Hematopoietic multipotent progenitor cell treated with erythropoietin and hydrocortisone succinate and interleukin-3 and kit ligand, for 15 days (in vitro differentiated cells): ENCODE measurements at places on chromosomes 16 and 17.

DNA sequence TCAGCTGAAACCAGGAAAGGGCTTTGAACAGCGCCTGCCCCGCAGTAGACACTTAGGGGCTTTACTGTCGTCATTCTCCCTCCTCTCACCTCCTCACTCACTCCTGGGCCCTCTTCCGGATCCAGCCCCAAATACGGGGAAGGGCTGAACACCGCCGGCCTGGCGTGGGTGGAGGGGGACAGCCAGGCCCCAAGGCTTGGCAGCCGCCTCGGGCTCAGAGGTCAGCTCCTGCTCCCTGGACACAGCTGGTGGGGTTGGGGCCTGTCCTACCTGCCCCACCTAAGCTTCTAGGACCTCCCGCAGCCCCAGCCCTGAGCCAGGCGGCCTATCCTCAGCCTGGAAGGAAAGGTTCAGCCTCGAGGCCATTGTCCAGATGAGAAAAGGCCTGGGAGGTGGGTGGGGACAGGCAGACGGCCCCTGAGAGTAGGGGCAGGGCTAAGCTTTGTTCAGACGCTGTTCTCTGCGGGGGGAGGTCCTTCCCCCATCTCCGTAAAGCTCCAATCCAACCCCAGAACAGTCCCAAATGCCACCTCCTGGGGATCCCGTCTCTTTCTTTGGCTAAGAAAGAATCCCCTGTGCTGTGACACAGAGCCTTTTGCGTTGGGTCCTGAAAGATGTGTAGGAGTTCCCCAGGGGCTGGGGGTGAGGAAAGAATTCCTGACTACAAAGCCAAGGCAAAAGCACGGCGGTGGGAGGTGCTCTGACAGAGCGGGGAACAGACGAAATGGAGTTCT lies 881 bp upstream of the LLGL1 start:
- no peak for DNase-seq

- DNase-seq = no peak
These were observed 2.9 kb downstream of the CCDC154 start for GRCh38 chr16:1441391-1441829.

DNA sequence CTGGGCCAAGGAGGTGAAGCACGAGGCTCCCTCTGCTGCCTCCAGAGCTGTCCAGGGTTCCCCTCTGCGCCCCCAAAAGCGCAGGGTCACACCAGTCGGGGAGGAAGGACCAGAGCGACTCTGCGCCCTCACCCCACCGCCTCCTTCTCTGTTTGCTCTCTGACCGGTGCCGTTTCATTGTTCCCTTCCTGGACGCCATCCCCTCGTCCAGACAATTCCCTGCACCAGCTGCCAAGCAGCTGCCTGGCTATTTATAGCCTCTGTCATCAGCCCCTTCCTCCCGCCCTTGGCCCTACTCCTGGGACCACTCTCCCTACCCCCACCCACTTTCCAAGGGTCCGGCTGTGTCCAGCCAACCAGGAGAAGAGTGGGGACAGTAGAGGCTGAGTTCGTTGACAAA lies 68.8 kb upstream of the CREBBP start:
- DNase-seq = no peak

GRCh38 chr16:31298340-31298739 lies 38.6 kb downstream of the ITGAM start:
- DNase-seq = no peak
